CD4-positive, alpha-beta T cell treated with Interleukin-12 subunit alpha and Interleukin-12 subunit beta, for 1 hour (primary cell): ENCODE measurements at places on chromosomes 12 and 14.

DNA sequence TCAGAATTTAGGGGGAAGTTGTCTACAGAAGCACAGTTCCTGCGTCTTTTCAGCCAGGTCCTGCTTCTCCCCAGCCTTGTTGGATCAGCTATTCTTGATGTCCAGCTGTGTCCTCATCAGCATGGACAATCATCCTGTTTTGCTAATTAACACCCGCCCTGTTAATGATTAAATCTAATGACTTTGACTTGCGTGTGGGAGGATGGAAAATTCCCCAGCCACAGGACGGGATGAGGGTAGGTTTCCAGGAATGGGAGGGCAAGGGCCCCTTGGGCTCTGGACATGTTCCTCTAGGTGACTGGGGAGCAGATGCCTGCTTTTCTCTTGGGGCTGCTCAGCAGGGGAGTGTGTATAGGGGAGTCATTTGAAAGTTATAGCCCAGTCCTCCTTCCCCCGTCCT is 5.3 kb upstream of the PPP1R1A start:
- no peak for DNase-seq

DNA sequence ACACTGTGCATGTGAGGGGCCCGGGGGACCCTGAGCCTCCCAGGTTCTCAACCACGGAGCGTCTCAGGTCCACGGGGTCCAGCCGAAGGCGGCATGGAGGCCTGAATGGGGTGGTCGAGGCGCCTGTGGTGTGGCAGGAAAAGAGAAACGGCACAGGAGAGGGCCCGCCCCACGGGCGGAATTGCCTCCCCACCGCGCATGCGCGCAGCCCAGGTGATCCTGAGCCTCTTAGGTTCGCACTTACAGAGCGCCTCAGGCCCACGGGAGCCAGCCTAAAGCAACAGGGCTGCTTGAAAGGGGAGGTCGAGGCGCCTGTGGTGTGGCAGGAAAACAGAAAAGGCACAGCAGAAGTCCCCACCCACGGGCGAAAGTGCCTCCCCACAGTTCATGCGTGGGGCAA is 311.0 kb downstream of the ALG10 start:
- DNase-seq, result no peak

GRCh38 chr12:9098115-9098452 is 17.6 kb downstream of the A2M start:
- no peak for DNase-seq

DNA sequence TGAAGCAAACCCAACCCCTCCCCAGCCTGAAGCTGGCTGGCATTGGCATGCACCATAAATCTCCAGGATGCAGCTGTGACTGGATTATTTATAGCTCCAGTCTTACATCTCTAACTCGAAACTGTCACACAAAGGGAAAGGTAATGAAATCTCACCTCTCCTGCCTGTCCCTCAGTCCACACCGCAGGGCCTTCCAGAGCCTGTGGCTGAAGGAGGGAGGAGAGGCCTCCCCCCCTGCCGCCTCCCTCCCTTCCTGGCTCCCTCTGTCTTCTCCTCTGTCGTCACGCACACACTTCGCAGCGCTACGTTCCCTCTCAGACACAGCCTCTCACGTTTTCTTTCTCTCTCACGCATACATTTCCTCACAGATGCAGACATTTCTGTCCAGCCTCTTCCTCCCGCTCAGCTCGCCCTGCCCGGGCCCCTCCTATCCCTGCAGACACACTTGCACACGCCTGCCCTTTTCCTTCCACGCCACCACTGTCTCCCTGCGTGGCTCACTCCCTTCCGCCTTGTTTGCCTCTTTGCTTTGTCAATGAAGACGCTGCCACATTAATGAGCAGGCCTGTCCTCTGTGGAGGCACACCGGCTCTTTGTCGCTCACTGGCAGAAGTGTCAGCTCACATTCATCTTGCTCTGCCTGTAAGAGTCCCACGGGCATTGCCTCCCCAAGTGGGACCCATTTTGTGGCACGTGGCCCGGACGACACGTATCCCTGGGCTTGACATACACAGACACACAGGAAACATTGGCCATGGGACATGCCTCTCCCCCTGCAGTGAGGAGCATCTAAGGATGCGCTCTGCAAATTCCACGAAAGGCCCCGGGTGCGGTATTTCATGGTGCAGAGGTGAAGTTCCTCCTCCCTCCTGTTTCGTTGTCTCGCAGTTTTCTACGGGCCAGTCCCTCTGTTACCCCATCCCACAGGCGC is 27.9 kb downstream of the IRF2BPL start:
- DNase-seq, result no peak

GRCh38 chr12:89250213-89250612 is 102.1 kb downstream of the DUSP6 start:
- no peak for DNase-seq

DNA sequence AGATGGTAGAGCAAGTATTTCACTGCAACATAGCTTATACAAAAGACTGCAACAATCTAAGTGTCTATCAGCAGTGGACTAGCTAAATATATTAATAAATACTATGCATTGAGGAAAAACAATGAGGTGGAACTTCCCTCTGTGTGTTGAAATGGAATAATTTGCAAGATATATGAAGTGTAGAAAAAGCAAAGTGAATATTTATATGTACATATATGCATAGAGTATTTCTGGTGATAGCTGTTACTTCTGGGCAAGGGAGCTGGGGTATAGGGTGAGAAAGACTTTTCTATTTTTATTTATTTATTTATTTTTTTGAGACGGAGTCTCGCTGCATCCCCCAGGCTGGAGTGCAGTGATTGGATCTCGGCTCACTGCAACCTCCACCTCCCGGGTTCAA is 33.9 kb downstream of the DNAL1 start:
- DNase-seq, result no peak

- no peak for DNase-seq
Measured at GRCh38 chr12:93912086-93912733, 235.0 kb downstream of the CRADD start.

- no peak for DNase-seq
Measured at GRCh38 chr12:49491823-49492222, 47.0 kb upstream of the KCNH3 start.

- no peak for DNase-seq
Measured at GRCh38 chr14:105325716-105326567, 11.4 kb downstream of the PACS2 start.

DNA sequence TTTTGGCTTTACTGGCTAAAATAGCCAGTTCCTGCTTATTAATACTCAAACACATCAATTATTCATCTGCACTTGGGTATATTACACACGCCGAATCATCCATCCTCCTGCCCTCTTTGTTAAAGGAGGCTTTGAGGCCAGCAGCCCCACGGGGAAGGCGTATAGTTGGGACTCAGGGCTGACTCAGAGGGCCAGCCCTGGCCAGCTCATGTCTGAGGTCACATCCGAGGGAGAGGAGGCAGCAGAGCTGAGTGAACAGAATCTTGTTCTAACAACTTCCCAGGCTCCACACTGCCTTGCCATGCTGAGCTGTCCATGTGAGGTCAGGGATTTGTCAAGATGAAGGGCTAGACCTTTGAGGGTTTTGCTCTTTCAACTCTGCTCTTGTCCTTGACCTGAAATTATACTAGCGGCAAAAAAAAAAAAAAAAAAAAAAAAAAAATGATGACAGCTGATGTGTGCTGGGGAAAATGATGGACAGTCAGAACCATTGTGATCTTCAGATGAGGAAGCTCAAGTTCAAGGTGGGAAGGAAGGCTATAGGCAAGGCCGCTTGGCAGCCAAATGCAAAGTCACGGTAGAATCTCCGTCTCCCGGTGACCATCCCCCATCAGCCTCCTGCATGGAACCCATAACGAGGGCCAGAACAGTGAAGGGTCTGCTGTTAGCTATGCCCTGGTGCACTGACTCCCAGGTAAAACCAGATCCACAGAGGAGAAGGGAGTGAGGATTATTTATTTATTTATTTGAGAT is 12.5 kb upstream of the MARK3 start:
- no peak for DNase-seq

GRCh38 chr14:104009297-104009696 is 67.0 kb upstream of the RD3L start:
- DNase-seq, result no peak

DNA sequence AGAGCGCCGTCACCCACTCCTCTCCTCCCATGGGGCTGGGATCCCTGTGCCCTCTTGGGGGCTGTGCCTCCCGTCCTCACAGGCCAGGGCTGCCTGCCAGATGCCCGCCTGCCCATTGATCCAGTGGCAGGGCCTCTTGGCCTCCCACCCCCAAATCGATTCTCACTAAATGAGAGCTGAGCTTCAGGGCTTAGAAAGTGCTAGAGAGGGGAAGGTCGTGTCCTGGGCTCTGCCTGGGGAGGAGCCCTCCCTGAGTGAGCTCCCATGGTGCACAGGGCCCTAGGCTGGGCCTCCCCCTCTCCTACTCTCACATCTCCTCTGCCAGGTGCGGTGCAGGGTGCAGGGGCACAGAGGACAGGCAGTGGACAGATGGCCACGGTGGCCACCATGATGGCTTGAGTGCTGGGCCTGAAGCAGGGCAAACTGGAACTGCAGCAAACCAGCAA is 9.2 kb downstream of the BEGAIN start:
- DNase-seq, result no peak

DNA sequence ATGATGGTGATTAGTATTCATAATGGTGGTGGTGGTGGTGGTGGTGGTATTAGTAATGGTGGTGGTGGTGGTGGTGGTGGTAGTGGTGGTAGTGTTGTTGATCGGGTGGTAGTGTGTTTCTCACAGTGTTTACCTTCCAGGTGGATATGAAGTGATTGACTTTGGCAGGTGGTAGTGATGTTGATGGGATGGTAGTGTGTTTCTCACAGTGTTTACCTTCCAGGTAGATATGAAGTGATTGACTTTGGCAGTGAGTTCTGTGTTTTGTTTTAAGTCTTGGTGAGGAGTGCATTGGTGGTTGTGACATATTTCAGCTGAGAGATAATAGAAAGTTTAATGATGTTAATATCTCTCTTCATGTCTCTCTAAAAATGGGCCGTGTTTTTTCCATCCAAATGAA is 189.4 kb downstream of the TMTC2 start:
- no peak for DNase-seq

- no peak for DNase-seq
Measured at GRCh38 chr12:123140676-123141614, 9.9 kb downstream of the PITPNM2 start.

GRCh38 chr14:78018283-78018682 is 151.9 kb upstream of the NRXN3 start:
- no peak for DNase-seq

DNA sequence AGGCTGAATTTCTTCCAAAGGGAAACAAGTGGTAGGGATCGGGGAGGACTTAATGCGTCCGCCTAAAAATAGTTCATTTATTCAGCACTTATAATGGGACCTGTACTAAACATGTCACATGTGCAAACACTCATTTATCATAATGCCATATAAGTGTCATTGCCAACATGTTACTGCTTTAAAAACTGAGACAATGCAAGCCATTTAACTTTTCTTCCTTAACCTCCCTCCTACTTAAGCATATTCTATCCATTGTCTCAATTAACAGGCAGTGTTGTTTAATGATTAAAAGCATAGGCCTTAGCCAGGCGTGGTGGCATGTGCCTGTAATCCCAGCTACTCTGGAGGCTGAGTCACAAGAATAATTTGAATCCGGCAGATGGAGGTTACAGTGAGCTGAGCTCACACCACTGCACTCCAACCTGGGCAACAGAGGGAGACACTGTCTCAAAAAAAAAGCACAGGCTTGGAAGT is 13.5 kb upstream of the SCFD1 start:
- no peak for DNase-seq

GRCh38 chr14:59463787-59464485 is 1.2 kb downstream of the GPR135 start:
- DNase-seq, result peak; percentile 3
